Muscle of back (tissue), 13 donors: ENCODE measurements at places on chromosomes 1 and 21. TPM values are rescaled to one million over a fixed set of nuclear protein-coding genes. Genes with fewer than 3 reads are reported as not detected.

DNA sequence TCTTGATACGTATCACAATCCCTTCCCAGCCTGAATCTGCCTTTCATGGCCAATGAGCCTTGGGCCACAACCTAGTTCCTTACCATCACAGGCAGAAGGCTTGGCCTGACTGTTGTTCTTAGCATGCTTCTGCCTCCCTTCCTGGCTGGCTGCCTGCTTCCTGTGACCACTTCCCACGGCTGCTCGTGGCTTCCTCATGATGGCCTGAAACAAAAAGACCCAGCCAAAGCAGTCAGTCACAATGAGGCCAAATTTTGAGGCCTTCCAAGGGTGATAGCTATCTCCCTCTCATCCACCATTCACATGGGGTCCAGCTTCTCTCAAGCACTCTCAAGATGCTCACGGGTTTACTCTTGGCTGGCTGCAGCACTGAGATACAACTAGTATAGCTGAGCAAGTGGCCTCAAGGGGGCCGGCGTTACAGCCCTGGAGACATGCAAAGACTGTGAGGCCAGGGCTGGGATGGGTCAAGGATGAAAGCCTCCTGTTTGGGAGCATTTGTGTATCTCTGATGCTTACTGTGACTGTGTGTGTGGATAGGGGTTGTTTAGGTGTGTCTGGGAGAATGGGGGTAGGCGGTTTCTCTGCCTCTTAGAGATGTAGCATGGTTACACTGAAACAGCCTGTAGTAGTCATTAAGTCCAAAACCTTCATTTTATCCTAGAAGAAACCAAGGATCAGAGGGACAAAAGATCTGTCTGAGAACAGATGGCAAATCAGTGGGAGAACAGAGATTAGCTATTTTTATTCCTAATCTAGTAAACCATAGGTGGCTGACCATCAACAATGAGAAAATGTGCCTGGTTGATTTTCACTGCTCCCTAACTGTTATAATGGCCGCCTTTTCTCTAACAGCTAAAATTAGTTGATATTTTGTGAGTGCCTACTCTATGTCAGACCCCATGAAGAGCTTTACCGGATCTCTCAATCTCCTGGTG is 5.4 kb upstream of the TOE1 start:
- DNase-seq = peak; percentile 43

Gene NTRK1
- 0.63 TPM for polyA plus RNA-seq

Gene HAO2
- polyA plus RNA-seq = not detected

DNA sequence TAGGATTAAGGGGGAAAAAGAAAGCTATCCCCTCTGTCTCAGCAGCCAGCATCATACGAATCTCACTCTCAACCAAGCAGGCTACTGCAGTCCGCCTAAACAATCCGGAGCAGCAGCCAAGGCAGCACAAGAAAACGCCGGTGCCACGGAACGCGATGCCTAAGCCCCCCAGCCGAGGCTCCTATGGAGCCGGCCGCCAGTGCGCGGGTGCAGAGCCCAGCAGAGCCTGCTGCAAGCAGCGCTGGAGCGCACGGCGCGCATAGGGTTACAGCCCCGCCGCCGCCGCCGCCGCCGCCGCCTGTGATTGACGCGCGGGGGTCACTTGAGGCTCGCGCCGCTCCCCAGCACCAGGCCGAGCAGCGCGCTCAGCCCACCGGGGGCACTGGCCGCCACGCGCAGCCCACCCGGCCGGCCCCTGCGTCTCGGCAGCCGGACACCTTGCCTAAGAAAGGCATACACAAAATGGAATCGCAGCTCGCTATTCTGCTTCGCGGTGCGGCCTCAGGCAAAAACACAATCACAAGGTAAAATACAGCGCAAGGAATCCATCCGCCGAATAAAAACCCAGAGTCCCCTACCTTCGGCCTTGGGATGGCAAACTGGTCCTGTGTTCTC is 780 bp downstream of the HIVEP3 start:
- DNase-seq = no peak

GRCh38 chr1:229006121-229006870 is 264.6 kb upstream of the RAB4A start:
- no peak for DNase-seq

- no peak for DNase-seq
These were observed 109.9 kb downstream of the KIAA0319L start for GRCh38 chr1:35447278-35447677.

DNA sequence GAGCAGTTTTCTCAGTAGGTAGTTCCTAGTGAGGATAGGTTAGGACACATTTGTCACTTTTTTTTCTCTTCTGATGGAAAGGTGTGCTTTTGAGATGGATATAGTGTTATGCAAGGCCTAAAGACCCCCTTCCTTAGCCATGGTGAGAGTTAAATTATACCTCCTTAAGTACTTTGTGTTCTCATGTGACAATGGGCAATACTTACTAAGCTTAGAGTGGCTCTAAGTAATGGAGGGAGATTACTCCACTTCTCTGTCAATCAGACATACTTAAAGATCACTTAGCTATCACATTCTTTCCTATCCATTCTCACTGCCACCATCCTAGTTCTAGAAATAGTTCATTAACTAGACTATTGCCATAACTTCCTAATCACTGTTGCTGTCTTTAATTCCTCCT is 265.6 kb downstream of the PBX1 start:
- DNase-seq = no peak

GRCh38 chr1:209808059-209808581 is 2.2 kb upstream of the IRF6 start:
- peak; percentile 41 for DNase-seq

DNA sequence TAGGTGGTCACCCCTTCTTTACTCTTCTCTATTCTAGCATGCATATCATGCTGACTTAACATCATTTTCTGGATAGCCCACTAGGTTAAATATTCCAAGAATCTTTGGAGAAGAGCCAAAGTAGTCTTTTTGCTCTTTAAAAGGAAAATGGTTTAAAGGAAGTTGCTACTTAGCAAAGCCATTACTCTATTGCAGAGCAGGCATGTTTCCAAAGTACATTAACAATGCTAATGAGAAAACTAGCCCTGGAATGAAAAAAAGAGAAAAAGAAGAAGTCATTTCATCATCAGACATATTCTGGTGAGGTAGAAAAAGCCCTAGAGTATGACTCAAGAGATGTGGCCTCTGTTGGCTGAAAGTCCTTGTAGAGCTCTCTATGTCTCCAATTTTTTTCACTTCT is 74.0 kb downstream of the NUF2 start:
- no peak for DNase-seq

GRCh38 chr1:244435562-244436205 is 16.0 kb downstream of the ADSS2 start:
- DNase-seq = no peak

- DNase-seq = peak; percentile 37
These were observed 8.9 kb downstream of the PTPN14 start for GRCh38 chr1:214542275-214543199.

Gene PIP5K1A
- polyA plus RNA-seq = 47.5 TPM

DNA sequence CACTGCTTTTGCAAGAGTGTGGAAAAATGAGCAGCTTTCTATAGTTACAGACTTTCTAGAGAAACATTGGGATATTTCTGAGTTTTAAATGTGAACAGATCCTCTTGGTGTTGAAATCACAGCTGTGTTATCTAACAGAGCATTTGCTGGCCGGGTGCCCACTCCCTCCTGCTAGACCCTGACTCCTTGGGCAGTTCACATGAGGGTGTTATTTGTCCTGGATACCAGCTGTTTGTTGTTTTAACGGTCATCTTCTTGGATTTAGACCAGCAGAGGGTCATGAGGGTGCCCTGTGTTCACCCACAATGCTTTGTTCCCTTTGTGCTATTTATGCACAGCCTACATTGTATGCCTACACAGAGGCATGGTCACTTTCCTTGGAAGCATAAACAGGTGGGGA is 67.1 kb downstream of the CENPF start:
- peak; percentile 20 for DNase-seq

GRCh38 chr1:223504741-223505140 is 111.5 kb downstream of the CCDC185 start:
- no peak for DNase-seq

- DNase-seq = peak; percentile 96
These were observed 218.4 kb downstream of the HLX start for GRCh38 chr1:221097479-221098281.

DNA sequence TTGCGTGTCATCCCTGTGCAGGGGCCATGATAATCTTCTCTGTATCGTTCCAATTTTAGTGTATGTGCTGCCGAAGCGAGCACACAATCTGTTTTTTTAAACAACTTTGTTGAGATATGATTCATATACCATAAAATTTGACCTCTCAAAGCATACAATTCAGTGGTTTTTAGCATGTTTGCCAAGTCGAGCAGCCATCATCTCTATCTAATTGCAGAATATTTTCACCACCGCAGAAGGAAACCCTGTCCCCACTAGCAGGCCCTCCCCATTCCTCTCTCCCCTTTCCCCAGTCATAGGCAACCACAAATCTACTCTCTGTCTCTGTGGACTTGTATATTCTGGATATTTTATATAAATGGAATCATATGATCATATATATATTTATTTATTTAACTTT is 78.7 kb upstream of the TINAGL1 start:
- no peak for DNase-seq

- no peak for DNase-seq
These were observed 84.9 kb downstream of the ITPKB start for GRCh38 chr1:226654046-226654667.

DNA sequence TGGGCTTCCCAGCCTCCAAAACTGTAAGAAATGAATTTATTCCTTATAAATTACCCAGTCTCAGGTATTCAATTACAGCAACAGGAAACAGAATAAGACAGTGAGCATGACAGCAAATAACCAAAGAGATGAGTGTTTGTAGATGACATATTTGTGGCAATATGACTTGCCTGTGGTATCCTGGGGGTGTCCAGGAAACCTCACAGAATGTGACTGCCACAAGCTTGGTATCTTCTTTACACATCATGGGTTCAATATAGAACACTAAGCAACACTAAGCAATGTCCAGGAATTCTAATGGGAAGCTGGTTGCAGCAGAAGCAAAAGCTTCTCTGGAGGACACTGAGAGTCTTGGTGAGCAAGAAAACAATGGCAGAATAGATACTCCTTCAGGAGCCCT is 236.4 kb upstream of the BEND5 start:
- DNase-seq = no peak
